ENCODE measurements at places on chromosomes 3 and 15. TPM values are rescaled to one million over a fixed set of nuclear protein-coding genes. Genes with fewer than 3 reads are reported as not detected.

- no peak for DNase-seq
Measured at GRCh38 chr15:29934251-29934650, 112.0 kb upstream of the TJP1 start.

The CLDN16 gene
- total RNA-seq = not detected

The MESP2 gene
- under 0.01 TPM for total RNA-seq

- DNase-seq = no peak
Measured at GRCh38 chr15:87631775-87632174, 624.8 kb downstream of the NTRK3 start.

The ZCWPW2 gene
- under 0.01 TPM for total RNA-seq

DNA sequence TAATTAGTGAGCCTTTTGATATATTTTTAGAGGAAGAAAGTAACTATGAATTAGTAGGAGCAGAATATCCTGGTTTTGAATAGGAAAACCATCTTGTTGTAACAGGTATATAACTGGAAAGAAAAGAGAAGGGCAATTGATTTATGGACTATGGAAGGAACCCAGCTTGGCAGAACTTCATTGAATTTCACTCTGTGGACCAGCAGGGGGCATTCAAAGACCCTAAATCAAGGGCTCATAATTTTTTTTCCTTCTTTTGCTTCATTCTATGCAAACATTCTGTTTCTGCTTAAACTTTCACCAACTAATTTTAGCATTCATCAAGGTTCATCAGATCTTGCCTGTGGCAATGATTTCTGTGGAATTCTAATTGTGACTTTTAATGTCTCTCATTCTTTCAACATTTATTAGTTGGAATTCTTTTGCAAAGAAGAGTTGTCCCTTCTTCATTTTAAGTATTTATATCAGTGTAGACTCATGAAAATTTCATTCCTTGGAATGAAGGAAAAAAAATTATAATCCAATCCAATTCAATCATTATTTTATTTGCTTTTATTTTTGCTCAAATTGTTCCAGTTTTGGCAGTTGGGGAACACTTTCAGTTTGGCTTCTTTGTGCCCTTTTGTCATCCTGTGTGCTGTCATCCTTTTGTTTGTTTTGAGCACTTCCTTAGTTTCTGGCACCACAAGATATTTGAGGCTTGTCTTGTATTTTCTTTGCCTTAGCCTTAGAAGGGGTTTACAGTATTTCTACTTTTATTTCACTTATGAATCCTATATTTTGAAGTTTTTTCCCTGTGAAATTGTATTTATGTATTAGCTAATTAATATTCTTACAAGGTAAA is 30.4 kb downstream of the NXPE3 start:
- DNase-seq = no peak

GRCh38 chr3:13518516-13518953 is 30.4 kb upstream of the FBLN2 start:
- no peak for DNase-seq

The C2CD4A gene
- under 0.01 TPM for total RNA-seq

- DNase-seq = no peak
Measured at GRCh38 chr3:170660139-170660538, 74.3 kb upstream of the SLC7A14 start.
